ENCODE measurements at places on chromosomes 13 and 19.

DNA sequence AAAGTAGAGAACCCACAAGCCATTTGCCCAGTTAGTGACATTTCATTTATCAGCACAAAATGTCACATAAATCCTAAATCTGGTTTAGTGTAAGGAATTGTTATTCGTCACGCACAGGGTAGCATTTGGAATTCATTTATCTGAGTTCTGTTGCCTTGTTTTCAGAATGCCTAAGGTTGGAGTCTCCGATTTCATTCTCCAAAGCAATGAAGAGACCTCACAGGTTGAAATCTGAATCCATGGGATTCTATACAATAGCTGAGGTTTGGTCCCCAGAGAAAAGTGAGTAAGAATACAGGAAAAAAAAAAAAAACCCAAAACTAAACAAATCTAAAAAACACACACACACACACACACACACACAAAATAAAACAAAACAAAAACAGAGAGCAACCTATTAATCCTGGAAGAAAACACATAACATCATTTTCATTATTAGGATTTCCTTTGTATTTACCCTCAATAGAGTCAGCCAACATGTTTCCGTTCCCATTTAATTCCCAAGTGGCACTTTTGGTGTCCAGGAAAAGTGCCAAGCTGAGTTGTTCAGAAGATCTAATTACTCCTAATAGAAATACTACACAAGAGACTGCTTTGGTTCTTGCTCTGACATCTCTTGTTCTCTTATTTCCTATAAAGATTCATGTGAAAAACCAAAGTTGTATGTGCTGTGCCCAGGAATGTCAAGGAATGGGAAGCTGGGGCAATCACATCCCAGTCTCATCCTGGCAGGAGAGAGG, 36.2 kb upstream of the LRCH1 start:
- DNase-seq: no peak

DNA sequence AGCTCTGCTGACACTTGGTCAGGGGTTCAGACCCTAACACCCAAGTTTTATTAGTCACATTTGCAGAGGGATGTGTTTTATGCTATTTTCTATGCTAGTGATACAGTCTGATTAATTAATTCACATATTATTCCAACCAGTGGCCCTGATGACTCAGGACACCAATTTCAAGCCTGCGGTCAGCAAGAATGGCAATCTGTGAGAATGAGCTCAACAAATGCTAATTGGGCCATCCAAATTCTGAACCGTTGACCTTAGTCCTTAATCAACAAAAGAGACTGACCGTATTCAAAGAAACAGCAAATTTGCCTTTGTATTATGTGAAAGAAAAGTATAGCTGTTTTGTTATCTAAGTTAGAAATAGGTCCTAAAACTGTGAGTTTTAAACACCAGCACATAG, 9.6 kb upstream of the KL start:
- DNase-seq: no peak

- no peak for DNase-seq
Observed at GRCh38 chr13:65188721-65189120, 2041.4 kb downstream of the PCDH9 start.

- no peak for DNase-seq
Observed at GRCh38 chr13:23992781-23993679, 95.7 kb upstream of the C1QTNF9B start.

GRCh38 chr19:15671237-15671821, 1.6 kb upstream of the CYP4F12 start:
- no peak for DNase-seq
